Right hindlimb (tissue), 1 donor: ENCODE measurements at places on chromosomes 12 and 14.
A peak's percentile ranks its signal among the peaks of the same experiment; 100 is the strongest.

- DNase-seq, result no peak
Observed at GRCh38 chr12:114894076-114894475, 210.1 kb upstream of the TBX3 start.

GRCh38 chr12:43213608-43214007 is 338.4 kb downstream of the ADAMTS20 start:
- no peak for DNase-seq

- DNase-seq, result peak; percentile 63
Observed at GRCh38 chr12:115354007-115354890, 670.3 kb upstream of the TBX3 start.

- DNase-seq, result no peak
Observed at GRCh38 chr12:62448436-62448835, 18.2 kb upstream of the MON2 start.

GRCh38 chr12:21001778-21002177 is 129.2 kb upstream of the SLCO1B1 start:
- no peak for DNase-seq

DNA sequence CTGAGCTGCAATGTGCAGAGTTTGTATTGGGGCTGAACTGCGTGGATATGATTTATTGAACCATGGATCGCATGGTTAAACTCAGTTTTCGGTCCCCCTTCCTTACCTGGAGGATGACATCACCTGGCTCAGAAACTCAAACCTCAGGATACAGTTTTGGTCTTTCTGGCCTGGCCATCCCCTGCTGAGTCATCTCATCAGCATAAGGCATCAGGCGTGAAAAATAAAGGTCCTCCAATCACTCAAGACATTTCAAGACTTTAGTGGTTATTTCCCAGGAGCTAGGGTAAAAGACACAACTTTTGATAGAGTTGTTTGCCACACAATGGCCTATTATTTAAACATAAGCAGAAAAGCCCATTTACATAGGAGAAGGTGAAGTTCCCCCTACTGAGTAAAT is 631.1 kb upstream of the TMEM132C start:
- no peak for DNase-seq

DNA sequence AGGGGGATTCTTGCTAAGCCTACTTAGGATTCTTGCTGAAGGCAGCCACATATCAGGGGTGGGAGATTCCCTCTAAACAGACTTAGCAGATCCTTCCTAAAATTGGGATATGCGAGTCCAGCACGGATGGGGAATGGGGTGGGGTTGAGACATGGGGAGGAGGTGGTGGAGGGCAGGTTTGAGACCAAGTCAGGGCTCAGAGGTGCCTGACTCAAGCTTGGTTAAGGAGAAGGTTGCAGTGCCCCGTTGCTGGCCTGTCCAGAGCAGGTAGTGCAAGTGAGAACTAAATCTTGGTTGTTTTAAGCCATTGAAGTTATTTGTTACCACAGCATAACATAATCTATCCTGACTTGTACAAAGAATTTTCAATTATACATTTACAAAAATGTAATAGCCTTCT is 359.7 kb downstream of the AACS start:
- no peak for DNase-seq

DNA sequence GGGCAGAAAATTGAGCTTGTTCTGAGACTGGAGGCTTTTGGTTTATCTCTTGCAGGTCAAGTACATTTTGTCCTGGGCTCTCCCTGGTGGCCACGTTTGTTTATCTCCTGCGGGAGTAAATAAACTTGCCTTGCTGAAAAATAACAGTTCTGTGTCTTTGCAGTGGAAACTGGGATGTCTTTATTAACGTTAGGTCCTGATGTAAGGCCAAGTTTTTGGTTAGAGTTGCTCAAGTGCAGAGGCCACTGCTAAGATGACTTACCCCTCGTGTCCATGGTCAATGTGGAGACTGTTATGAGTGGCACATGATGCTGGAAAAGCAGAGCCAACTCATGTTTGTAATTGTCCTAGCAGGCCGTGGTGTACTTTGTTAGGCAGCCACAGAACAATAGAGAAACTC is 3.8 kb downstream of the PTPN11 start:
- no peak for DNase-seq

DNA sequence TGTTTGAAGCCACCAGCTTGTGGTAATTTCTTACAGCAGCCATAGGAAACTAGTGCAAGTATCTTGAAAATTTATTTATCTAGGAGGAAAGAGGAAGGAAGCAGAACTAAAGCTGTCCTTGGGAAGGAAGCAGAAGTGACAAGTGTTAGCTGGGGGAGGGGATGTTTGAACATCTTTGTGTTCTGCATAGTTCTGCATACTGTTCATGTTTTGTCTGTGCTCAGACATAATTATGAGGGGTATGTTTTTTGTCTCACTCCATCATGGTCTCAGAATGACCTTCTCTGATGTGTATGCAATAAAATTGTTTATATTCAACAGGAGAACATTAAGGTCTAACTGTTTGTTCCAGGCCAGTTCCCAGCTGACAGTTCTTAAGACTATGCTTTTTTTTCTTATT is 606.5 kb downstream of the GALC start:
- no peak for DNase-seq

- DNase-seq, result peak; percentile 75
Observed at GRCh38 chr12:120713861-120714482, 3.7 kb downstream of the UNC119B start.

GRCh38 chr14:60188115-60188514 is 22.9 kb upstream of the DHRS7 start:
- no peak for DNase-seq

DNA sequence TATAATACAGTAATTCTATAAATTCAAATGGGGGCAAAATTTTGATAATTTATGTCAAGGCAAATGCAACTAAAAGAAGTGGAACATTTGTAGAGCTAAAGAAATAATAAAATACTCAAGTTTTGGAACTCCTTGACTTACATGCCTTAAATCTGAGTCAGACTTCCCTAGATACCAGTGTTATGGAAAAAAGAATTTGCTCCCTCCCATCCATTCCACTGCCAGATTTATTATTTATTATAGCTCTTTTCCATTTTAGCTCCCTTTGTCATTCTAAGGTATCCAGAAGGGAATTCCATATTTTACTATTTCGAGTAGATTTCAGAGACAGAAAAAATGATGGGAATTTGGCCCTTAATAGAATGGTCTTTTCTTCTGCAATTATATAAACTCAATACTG is 44.0 kb downstream of the RHOJ start:
- DNase-seq, result no peak

DNA sequence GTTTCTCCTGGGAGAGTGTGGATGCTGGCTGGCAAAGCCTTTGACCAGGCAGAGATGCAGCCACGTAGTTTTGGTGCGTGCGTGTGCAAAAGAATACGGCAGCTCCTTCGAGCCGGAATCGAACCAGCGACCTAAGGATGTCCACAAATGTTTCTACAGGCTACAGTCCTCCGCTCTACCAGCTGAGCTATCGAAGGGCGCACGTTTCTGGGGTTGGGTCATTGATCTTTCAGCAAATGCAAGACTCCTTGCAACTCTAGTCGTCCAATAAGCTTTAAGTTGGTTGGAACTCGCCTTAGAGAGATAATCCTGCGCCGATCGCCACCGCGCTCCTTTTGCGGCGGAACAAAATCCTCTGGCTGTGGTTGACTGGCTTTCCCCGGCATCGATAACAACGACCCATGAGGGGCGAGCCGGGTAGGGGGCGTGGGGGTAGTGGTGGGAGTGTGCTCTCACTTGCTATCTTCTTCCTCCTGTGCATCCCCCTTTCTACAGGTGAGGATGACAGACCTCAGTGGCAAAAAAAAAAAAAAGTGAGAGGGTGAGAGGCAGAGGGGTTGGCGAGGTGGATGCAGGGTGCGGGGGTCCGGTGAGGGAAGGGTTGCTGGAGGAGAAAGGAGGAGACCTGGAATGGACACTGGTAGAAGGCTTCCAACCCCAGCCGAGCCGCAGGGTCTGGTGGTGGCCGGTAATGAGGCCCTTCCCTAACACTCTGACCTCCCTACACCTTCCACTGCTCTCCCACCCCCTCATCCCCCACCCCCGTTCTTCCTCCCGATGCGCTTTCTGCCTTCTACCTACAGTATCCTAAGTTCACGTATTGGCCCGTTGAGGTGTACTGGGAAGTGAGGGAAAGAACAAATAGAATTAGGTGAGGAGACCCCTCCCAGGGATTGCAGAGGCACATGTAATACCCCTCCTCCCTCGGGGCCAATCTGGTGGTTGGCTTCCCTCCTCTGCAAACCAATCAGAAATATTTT is 11.8 kb upstream of the OR6S1 start:
- DNase-seq, result peak; percentile 22

- DNase-seq, result no peak
Observed at GRCh38 chr14:31096255-31096654, 70.1 kb upstream of the STRN3 start.

DNA sequence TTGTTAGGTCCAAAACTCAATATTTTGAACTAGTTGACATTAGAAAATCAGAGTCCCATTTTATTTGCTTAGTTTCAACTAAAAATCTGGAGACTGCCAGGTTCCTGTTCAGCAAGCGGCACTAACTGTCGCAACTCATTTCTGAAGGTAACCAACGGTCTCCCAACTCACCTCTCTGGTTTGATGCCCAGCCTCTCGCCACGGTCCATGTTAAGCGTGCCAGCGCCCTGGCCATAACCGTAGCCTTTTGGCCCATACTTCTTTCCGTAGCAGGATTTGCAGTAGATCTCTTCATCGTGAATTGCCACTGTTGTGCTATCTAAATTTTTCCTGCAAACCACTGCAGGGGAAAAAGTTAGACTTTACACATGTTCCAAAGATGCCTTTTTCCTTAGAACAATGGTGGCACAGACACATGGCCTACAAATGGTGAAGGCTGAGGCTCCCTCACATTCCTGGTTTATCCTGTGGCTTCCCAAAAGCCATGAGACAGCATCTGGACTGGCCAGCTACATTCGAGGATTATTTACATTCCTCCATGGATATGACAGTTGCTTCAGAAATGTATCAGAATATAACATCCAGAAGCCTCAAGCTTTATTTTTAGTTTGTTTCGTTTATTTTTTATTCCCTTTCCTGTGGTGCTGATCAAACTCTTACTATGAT is 15.7 kb downstream of the CSRP2 start:
- DNase-seq, result no peak

DNA sequence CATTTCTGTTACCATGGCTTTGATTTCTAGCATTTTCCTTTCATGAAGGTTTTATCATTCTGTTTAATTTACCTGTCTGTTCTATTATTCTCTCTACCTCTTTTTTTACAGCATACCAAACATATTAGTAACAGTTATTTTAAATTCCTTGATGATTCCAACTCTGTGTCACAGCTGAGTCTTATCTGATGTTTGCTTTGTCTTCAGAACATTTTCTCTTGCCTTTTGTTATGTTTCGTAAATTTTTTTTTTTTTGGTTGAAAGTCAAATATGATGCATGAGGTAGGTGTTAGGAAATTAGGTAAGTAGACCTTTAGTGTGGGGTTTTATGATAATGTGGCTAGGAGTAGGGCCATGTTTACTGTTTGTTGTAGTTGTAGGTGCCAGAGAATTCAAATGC is 496.4 kb downstream of the FOXG1 start:
- no peak for DNase-seq

DNA sequence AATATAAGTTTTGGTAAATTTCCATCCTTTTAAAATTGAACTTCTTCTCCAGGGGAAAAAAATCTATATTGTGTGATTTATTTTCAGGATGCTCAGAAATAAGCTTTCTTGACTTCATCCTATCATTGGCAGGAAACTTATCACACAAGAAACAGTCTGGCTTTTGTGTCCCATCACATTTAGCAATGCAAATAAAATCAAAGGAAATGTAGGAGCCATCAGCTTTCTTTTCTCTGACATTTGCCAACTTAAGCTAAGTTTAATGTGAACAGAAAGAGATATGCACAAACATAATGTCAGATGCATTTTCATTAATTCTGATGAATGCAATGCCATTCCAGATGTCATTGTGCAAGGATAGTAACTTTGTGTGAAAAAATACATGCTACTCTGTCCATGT is 56.6 kb downstream of the LIN7A start:
- no peak for DNase-seq

DNA sequence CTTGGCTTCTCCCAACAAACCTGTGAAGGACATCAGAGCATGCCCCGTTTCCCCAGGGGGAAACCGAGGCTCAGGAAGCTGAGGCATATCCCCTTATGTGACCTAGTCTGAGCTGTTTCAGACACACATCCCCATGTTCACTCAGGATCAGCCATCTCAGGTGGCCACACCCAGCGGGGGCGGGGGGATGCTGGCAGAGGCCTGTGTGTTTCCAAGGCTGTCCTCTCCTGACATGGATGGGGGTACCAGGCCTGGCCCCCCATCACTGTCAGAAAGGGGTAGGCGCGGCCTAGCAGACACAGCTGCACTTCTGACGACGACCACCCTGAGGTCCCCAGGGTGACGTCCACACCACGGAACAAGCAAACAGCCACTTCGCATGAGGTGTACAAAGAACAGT is 22.1 kb downstream of the CCDC85C start:
- DNase-seq, result no peak

DNA sequence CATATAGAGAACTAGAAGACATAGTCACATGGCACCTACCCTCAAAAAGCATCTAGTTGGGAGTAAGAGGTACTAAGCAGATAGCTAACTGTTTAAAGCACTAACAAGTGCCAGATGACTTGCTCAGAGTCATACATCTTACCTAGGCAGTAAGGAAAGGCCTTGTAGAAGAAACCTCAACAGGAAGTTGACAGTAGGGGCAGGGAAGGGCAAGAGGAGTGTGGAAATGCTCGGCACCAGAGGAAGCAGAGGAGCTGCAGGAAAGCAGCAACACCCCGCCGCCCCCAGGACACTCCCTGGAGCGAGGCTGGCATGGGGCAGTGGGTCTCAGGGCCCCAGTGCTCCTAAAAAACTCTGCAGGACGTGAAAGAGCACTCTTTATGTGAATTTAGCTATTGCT is 92.9 kb downstream of the PPP2R5C start:
- DNase-seq, result no peak

GRCh38 chr12:122080149-122081082 is 1.9 kb downstream of the MLXIP start:
- DNase-seq, result peak; percentile 54

DNA sequence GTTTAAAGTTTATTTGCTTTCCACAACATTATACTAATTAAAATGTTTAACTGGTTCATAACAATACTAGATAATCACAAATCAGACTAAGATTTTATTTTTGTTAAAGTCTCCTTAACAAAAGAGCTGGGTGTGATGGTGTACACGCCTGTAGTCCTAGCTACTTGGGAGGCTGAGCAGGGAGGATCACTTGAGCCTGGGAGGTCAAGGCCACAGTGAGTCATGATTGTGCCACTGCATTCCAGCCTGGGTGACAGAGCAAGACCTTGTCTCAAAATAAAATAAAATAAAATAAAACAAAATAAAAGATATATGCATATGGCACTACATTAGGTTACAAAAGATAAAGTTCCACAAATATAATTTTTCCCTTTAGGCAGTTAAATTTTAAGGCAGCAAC is 5.6 kb downstream of the MIS18BP1 start:
- no peak for DNase-seq

DNA sequence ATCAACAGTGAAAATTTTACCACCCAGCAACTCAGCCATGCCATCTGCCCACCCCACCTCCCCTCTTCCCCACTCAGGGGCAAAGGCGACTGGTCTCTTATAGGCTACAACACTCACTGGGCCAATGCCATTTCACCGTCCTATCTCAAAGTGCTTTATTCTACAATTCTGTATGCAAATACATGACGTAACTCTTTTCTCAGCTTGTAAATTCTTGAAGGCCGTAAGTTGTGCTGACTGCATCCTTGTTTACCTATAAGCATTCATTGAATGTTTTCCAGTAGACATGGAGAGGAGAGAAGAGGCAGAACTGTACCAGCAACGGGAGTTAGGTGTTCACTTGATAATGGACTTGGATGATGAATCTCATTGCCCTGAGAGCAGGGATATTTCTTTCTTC is 15.6 kb downstream of the BCL2L14 start:
- DNase-seq, result no peak

GRCh38 chr12:62436164-62436503 is 30.5 kb upstream of the MON2 start:
- DNase-seq, result no peak
